ENCODE measurements at places on chromosomes 1 and 21.

DNA sequence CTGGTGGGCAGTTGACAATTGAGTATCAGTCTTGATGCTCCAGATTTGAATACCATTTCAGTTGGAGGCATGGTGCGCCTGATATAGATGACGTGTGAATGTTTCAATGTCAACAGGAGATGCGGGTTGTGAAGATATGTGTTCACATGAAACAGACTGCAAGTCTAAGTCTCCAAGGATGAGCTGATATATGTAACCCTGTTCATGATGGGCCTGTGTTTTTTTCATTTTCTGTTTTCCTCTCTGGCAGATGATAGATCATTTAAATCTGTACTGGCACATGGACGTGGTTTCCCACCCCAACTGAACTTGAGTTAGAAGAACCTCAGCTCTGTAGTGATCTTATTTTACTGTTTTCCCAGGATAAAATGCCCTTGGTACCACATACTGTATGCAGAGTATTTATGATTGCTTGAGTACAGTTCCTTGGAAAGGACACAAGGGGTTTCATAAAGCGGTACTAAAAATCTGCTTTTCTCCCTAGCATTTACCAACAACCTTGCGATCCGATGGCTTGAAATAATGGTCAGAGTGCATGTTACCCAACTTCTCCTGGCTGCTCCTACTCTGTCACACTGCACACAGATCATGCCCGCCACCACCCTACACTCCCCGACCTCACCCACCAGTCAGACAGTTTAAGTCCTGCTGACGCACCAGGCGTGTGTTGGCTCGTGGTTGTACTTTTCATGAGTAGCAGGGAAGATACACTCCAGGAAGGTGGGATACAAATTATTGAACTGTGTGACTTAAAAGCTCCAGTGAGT lies 131.1 kb downstream of the NFIA start:
- no peak overlapping the region for H3K4me3 ChIP-seq
- H3K27me3 ChIP-seq: no peaks in the 10 kb centered on the region
- no peaks in the 10 kb centered on the region for H3K36me3 ChIP-seq
- no peak overlapping the region for H3K27ac ChIP-seq
- H3K4me1 ChIP-seq: no peaks in the 10 kb centered on the region

DNA sequence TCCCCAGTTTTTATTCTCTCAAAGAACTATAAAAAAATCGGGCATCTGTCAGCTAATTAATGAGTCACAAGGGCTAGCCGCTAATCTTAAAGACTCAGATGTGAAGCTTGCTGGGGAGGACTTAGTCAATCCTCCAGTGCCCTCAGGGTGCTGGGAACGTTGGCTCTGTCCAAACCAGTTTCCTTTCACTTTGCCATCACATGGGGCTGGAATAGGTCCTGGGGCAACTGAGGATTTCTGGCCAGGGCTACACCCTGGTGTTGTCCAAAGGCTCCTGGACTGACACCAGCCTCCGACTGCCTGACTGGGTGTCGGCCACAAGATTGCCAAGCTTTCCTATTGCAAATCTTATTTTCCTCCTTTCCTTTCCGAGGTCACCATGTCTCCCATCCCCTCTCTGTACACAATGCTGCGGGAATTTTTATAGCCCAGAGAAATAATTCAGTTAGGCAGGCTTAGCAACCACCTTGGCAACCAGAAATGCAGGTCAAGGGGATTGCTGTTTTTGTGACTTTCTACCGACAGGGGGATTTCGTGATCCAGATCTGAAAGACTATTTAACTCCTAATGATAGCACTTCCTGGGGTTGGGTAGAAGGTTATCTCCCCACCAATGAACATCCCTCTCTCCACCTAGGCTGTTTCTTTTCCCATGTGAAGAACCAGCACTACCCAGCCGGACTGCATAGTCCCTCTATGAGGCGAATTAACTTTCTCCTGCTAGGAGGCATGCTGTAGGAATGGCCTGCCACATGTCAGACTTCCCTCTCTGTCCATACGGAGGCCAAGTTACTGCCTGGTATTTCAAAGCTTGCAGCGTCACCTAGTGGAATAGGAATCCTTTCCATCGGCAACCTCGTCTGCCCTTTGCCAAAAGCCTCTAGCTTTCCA lies 29.9 kb upstream of the CTBS start:
- H3K4me1 ChIP-seq: peaks cover 3% of the 10 kb centered on the region
- no peaks in the 10 kb centered on the region for H3K27me3 ChIP-seq
- H3K4me3 ChIP-seq: no peak overlapping the region
- H3K36me3 ChIP-seq: no peaks in the 10 kb centered on the region

GRCh38 chr1:116390195-116390594 lies 17.2 kb downstream of the ATP1A1 start:
- peaks cover 55% of the 10 kb centered on the region for H3K4me1 ChIP-seq
- peak overlapping the region; percentile 80 for H3K27ac ChIP-seq
- no peak for DNase-seq
- peaks cover 98% of the 10 kb centered on the region for H3K36me3 ChIP-seq

GRCh38 chr1:45205011-45205909 lies 1.1 kb downstream of the ZSWIM5 start:
- no peaks in the 10 kb centered on the region for H3K36me3 ChIP-seq
- peaks cover 20% of the 10 kb centered on the region for H3K4me1 ChIP-seq
- H3K27me3 ChIP-seq: no peaks in the 10 kb centered on the region
- peak overlapping the region; percentile 94 for H3K27ac ChIP-seq
- no peak for DNase-seq

- no peak overlapping the region for H3K4me3 ChIP-seq
- H3K27me3 ChIP-seq: no peaks in the 10 kb centered on the region
These were observed 3.5 kb upstream of the PIGV start for GRCh38 chr1:26784023-26784871.

- no peak for DNase-seq
- no peak overlapping the region for H3K4me3 ChIP-seq
- H3K27me3 ChIP-seq: peaks cover 14% of the 10 kb centered on the region
- no peaks in the 10 kb centered on the region for H3K36me3 ChIP-seq
- H3K4me1 ChIP-seq: peaks cover 6% of the 10 kb centered on the region
These were observed 6.0 kb upstream of the AKNAD1 start for GRCh38 chr1:108862698-108863477.

DNA sequence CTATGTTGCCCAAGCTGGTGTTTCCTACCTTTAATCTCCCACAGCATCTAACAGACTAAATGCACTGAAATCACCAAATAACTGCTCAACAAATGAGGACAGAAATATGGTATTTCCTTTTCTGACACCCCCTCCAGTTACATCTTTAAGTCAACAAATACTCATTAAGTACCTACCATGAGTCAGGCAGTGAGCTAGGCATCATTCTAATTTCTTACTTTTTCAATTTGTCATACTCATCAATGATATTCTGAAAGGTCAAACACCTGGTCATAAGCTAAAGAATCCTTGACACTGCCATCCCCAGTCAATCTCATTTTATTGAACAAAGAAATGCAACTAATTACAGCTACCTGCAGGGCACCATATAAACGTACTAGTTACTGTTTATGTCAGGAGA lies 36.6 kb downstream of the LUZP1 start:
- H3K4me3 ChIP-seq: no peak overlapping the region
- H3K27me3 ChIP-seq: no peaks in the 10 kb centered on the region
- no peak overlapping the region for H3K27ac ChIP-seq
- H3K4me1 ChIP-seq: peaks cover 6% of the 10 kb centered on the region
- DNase-seq: no peak

DNA sequence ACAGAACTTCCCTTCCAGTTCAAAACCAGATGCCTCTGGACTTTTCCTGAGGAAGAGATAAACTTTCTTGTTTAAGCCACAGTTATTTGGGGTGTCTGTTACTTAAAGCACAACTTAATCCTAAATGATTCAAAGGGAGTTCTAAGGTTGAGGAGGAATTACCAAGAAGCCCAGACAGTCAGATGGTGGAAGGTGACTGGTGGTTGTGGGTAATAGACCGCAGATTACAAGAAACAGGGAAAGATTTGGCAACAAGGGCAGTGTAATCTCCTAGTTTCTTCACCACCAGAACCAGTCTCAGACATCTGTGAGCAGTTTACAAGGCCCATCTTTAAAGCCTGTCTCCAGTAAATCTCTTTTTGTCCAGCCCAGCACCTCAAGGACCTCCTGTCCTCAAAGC lies 130.1 kb upstream of the CTTNBP2NL start:
- H3K27me3 ChIP-seq: peaks cover 9% of the 10 kb centered on the region
- no peaks in the 10 kb centered on the region for H3K4me1 ChIP-seq
- H3K36me3 ChIP-seq: no peaks in the 10 kb centered on the region
- no peak for DNase-seq
- H3K4me3 ChIP-seq: no peak overlapping the region
- no peak overlapping the region for H3K27ac ChIP-seq

DNA sequence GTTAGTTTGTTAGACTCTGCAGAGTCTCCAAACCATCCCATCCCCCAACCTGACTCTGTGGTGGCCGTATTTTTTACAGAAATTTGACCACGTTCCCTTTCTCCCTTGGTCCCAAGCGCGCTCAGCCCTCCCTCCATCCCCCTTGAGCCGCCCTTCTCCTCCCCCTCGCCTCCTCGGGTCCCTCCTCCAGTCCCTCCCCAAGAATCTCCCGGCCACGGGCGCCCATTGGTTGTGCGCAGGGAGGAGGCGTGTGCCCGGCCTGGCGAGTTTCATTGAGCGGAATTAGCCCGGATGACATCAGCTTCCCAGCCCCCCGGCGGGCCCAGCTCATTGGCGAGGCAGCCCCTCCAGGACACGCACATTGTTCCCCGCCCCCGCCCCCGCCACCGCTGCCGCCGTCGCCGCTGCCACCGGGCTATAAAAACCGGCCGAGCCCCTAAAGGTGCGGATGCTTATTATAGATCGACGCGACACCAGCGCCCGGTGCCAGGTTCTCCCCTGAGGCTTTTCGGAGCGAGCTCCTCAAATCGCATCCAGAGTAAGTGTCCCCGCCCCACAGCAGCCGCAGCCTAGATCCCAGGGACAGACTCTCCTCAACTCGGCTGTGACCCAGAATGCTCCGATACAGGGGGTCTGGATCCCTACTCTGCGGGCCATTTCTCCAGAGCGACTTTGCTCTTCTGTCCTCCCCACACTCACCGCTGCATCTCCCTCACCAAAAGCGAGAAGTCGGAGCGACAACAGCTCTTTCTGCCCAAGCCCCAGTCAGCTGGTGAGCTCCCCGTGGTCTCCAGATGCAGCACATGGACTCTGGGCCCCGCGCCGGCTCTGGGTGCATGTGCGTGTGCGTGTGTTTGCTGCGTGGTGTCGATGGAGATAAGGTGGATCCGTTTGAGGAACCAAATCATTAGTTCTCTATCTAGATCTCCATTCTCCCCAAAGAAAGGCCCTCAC lies at the start of gene OLIG2:
Gene OLIG2, plus strand, starts transcription at position 447 of the 954 bp plus-strand sequence. CDS start 928 bp downstream, outside the sequence.
- H3K4me1 ChIP-seq: peaks cover 56% of the 10 kb centered on the region
- H3K4me3 ChIP-seq: peak within 1 kb of the TSS; percentile 63
- no peak within 1 kb of the TSS for H3K27ac ChIP-seq
- DNase-seq: no peak
- peaks cover 38% of the 10 kb centered on the region for H3K27me3 ChIP-seq
- H3K36me3 ChIP-seq: peaks cover 3% of the 10 kb centered on the region

GRCh38 chr1:81420760-81421159 lies 380.0 kb upstream of the ADGRL2 start:
- no peaks in the 10 kb centered on the region for H3K27me3 ChIP-seq
- H3K27ac ChIP-seq: no peak overlapping the region
- no peaks in the 10 kb centered on the region for H3K4me1 ChIP-seq
- H3K4me3 ChIP-seq: no peak overlapping the region
- no peaks in the 10 kb centered on the region for H3K36me3 ChIP-seq

DNA sequence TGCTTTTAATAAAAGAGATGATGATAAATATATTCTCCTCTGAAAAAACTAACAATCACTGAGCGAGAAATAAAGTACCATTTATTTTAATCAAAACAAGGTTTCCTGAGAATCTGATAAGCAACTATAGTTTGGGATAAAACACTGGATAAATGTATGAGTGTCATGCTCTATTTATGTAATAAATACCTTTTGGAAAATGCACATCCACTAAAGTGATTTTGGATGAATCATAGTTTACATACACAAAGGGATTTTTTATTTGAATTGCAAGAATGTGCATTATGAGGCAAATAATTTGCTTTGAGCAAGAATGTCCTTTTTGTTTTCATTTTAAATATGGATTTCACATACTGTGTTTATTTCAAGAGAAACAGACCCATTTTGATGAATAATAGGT lies 1483.5 kb downstream of the MRPL39 start:
- H3K4me3 ChIP-seq: no peak overlapping the region
- H3K36me3 ChIP-seq: no peaks in the 10 kb centered on the region
- no peak overlapping the region for H3K27ac ChIP-seq
- no peaks in the 10 kb centered on the region for H3K4me1 ChIP-seq
- H3K27me3 ChIP-seq: peaks cover 7% of the 10 kb centered on the region
- DNase-seq: no peak

GRCh38 chr1:8127171-8127641 lies 101.1 kb upstream of the ERRFI1 start:
- H3K4me3 ChIP-seq: no peak overlapping the region
- no peaks in the 10 kb centered on the region for H3K36me3 ChIP-seq
- H3K27me3 ChIP-seq: peaks cover 8% of the 10 kb centered on the region
- DNase-seq: no peak

GRCh38 chr1:77063118-77063517 lies 156.1 kb downstream of the PIGK start:
- no peak overlapping the region for H3K4me3 ChIP-seq
- no peak for DNase-seq

- DNase-seq: no peak
- H3K4me3 ChIP-seq: no peak overlapping the region
- H3K27ac ChIP-seq: no peak overlapping the region
- H3K36me3 ChIP-seq: no peaks in the 10 kb centered on the region
- H3K27me3 ChIP-seq: peaks cover 3% of the 10 kb centered on the region
These were observed 254.7 kb downstream of the LRRIQ3 start for GRCh38 chr1:73943270-73943669.

GRCh38 chr1:68346188-68346808 lies 103.5 kb downstream of the RPE65 start:
- no peaks in the 10 kb centered on the region for H3K36me3 ChIP-seq
- H3K4me3 ChIP-seq: no peak overlapping the region
- no peaks in the 10 kb centered on the region for H3K27me3 ChIP-seq
- DNase-seq: no peak
- H3K4me1 ChIP-seq: no peaks in the 10 kb centered on the region

DNA sequence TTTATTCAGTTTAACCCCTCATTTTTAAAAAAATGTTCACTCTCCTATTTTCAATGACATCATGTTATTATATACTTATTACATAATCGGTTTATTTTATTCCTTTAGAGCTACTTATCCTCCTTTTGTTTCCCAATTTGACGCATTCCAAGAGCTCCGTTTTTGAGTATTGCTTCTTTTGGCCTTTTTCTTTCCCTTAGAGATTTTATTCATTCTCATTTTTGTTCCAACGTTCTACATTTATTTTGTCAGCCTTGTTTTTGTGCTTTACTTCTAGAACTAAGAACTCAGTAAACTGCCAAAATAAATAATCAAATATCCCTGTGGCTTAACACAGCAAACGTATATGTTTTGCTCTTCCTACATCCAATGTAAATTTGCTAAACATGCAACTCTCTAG lies 769.1 kb downstream of the NCAM2 start:
- DNase-seq: no peak
- no peak overlapping the region for H3K27ac ChIP-seq

DNA sequence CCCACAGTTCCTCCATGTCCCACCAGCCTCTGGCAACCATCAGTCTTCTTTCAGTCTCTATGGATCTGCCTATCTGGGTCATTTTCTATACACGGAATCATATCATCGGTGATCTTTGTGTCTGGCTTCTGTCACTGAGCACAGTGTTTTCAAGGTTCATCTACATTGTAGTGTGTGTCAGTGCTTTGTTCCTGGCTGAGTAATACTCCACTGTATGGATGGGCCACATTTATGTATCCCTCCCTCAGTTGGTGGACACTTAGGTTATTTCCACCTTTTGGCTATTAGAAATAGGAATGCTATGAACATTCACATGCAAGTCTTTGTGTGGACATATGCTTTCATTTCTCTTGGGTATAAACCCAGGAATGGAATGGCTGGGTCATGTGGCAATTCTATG lies 46.6 kb downstream of the RIPK4 start:
- no peak overlapping the region for H3K4me3 ChIP-seq
- DNase-seq: no peak
- peak overlapping the region; percentile 16 for H3K27ac ChIP-seq
- peaks cover 1% of the 10 kb centered on the region for H3K4me1 ChIP-seq
- H3K27me3 ChIP-seq: peaks cover 26% of the 10 kb centered on the region
